ENCODE measurements at places on chromosomes 3 and 15. TPM values are rescaled to one million over a fixed set of nuclear protein-coding genes. Genes with fewer than 3 reads are reported as not detected.

The CCR8 gene
- 0.34 TPM for total RNA-seq

The GADL1 gene
- total RNA-seq, result not detected

- no peak for DNase-seq
- H3K27me3 ChIP-seq, result peaks cover 2% of the 10 kb centered on the region
- H3K36me3 ChIP-seq, result no peaks in the 10 kb centered on the region
- H3K4me1 ChIP-seq, result no peaks in the 10 kb centered on the region
- no peak overlapping the region for H3K4me3 ChIP-seq
Measured at GRCh38 chr15:48089702-48090101, 31.1 kb upstream of the SLC24A5 start.

The UPK1B gene
- total RNA-seq, result not detected

The PATL2 gene
- 16.1 TPM for total RNA-seq

DNA sequence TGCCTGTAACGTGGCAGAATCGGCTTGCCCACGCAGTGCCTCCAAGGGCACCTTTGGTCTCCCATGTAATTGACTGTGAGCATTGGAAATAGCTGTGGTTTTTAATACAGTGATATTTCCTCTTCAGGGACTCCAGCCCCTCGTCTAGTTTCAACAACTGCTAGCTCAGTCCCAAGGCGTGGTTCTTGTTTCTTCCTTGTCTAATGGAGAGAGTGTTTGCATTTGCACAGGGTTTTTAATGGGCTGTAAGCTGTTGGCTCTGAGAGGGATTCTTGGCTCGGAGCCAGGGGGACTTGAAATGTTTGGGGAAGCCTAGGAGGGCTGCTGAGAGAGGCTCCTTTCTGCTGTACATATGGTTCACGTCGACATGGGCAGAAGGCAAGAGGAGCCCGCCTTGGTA, 86.2 kb downstream of the THSD4 start:
- no peak overlapping the region for H3K27ac ChIP-seq
- no peaks in the 10 kb centered on the region for H3K4me1 ChIP-seq
- no peak for DNase-seq
- no peaks in the 10 kb centered on the region for H3K36me3 ChIP-seq
- no peaks in the 10 kb centered on the region for H3K27me3 ChIP-seq

DNA sequence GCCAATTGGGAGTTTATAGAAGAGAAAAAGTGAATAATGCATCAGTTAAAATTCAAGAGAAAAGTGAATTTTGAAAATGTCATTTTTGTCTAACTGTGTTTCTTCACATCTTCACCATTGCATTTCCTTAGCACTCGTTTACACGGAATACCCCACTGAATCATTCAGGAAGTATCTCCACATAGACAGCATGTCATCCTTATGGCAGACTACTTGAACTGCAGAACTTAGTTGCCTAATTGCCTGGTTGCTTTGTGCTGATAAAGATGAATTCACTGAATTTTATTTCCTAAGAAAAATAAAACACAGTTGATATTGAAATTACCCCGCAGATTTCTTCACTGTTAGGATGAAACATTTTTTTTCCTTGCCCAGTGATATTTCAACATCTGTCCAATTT, 627.1 kb downstream of the ROBO1 start:
- no peak overlapping the region for H3K27ac ChIP-seq
- DNase-seq, result no peak
- no peak overlapping the region for H3K4me3 ChIP-seq

The GRAMD2A gene
- not detected for total RNA-seq

The CLRN1 gene
- total RNA-seq, result not detected

- H3K27ac ChIP-seq, result no peak overlapping the region
- H3K4me3 ChIP-seq, result no peak overlapping the region
- no peaks in the 10 kb centered on the region for H3K4me1 ChIP-seq
- no peaks in the 10 kb centered on the region for H3K27me3 ChIP-seq
- no peak for DNase-seq
Measured at GRCh38 chr3:127037021-127037400, 54.1 kb downstream of the PLXNA1 start.

DNA sequence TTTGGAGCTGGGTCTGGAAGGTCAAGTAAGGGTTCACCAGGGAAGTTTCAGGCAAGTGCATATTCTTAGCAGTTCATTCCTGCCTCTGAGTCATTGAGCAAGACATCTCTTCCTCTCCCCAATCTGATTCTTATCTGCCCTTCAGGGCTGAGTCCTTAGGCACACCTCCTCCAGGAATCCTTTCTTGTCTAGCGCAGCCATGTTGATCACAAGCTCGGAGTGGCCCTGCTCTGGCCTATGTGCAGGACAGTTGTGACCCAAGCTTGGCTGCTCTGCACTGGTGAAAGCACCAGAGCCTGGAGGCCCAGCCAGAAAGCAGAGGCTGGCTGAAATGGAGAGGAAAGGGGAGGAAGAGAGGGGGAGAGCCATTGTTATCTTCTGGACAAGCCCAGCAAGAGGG, 30.9 kb upstream of the MRPS22 start:
- H3K27me3 ChIP-seq, result peaks cover 16% of the 10 kb centered on the region
- DNase-seq, result no peak
- no peaks in the 10 kb centered on the region for H3K36me3 ChIP-seq
- no peak overlapping the region for H3K4me3 ChIP-seq

DNA sequence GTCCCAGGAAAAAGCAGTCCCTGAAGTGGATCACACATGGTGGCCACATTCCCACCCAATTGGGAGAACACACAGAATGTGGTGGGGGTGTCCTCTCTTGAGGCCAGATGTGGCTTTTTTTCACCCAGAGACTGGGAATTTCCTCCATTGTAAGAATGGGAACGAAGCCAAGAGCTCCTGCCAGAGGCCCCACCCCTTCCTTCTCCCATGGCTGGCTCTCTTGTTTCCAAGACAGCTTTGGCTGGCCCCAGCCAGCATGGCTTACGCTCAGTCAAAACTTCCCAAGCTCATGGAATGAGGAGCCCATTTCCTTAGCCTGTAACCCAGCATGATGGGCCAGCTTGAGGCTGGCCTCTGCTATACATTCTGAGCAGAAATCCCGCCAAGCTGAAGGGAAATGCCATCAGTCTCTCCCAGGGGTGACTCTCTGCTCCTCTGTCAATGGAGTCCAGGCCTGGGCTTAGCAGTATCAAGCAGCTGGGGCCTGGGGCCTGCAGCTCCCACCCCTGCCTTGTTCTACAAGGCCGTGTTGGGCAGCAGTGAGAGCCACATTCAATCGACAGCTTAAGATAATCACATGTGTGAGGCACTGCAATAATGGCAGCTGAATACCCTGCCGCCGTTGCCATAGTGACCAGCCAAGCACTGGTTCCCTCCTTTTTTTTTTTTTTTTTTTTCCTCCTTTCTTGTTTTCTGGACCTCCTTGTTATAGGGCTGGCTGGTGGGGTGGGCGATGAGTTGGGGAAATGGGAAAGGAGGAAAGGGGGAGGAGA, 142.4 kb downstream of the EPHB1 start:
- no peaks in the 10 kb centered on the region for H3K4me1 ChIP-seq
- DNase-seq, result no peak
- H3K27me3 ChIP-seq, result no peaks in the 10 kb centered on the region
- H3K4me3 ChIP-seq, result no peak overlapping the region
- H3K27ac ChIP-seq, result no peak overlapping the region
- H3K36me3 ChIP-seq, result no peaks in the 10 kb centered on the region

The RCCD1 gene
- 30.9 TPM for total RNA-seq

- H3K36me3 ChIP-seq, result no peaks in the 10 kb centered on the region
- H3K4me1 ChIP-seq, result no peaks in the 10 kb centered on the region
- no peak overlapping the region for H3K4me3 ChIP-seq
Measured at GRCh38 chr3:185831990-185832389, 7.1 kb upstream of the IGF2BP2 start.

The ANKUB1 gene
- not detected for total RNA-seq

- no peaks in the 10 kb centered on the region for H3K36me3 ChIP-seq
- no peak overlapping the region for H3K27ac ChIP-seq
- H3K27me3 ChIP-seq, result peaks cover 6% of the 10 kb centered on the region
- no peaks in the 10 kb centered on the region for H3K4me1 ChIP-seq
- no peak overlapping the region for H3K4me3 ChIP-seq
- DNase-seq, result no peak
Measured at GRCh38 chr3:55724821-55725220, 237.7 kb upstream of the WNT5A start.

GRCh38 chr15:65201918-65202317, 9.4 kb downstream of the CILP start:
- no peaks in the 10 kb centered on the region for H3K36me3 ChIP-seq
- H3K4me3 ChIP-seq, result no peak overlapping the region
- H3K27me3 ChIP-seq, result no peaks in the 10 kb centered on the region
- no peaks in the 10 kb centered on the region for H3K4me1 ChIP-seq
- no peak overlapping the region for H3K27ac ChIP-seq

DNA sequence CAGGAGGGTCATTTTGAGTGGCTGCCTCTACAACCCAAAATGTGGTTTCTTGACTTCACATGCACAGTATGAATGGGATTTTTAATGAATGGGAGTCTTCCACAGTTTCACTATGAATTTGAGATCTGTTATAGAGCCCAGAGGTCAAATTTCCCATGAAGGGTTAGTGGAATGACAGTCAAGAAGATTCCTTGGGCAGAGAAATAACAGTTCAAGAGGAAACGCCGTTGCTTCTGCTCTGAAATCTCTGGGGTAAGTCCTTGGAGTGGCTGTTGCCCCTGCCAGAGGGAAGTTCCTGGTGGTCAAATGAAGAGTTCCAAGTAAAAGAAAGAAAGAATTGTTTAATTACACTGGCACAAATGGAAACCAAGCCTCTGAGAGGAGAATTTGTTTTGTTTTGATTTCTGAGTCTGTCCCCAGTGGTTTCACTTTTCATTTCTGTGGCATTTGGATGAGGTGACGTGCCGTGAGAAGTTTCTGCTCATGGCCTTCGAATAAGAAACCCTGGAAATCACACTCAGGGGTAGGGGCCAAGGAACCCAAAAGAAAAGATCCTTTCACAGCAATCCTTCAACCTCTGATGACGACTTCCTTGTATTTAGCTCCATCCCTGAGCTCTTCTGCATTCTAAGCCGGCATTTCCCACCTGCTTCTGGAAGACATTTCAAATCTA, 77.5 kb upstream of the IL12A start:
- H3K4me3 ChIP-seq, result peak overlapping the region; percentile 30
- H3K27ac ChIP-seq, result peak overlapping the region; percentile 54
- no peaks in the 10 kb centered on the region for H3K36me3 ChIP-seq
- peak; percentile 32 for DNase-seq

DNA sequence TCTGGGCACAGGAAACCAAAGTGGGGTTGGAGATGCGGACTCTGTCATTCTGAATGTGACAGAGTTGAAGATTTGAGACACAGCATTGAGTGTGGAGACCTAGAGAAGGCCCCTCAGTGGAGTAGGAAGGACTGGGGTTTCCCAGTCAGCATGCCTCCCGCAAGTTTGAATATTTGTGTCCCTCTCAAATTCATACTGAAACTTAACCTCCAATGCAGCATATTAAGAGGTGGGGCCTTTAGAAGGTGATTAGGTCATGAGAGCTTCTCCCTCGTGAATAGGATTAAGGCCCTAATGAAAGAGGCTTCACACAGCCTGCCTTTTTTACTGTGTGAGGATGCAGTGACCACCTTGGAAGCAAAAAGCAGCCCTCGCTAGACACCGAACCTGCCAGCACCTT, 8.0 kb downstream of the HDDC3 start:
- H3K4me3 ChIP-seq, result no peak overlapping the region
- peaks cover 23% of the 10 kb centered on the region for H3K4me1 ChIP-seq
- peak overlapping the region; percentile 49 for H3K27ac ChIP-seq
- H3K36me3 ChIP-seq, result peaks cover 18% of the 10 kb centered on the region
- DNase-seq, result peak; percentile 28

DNA sequence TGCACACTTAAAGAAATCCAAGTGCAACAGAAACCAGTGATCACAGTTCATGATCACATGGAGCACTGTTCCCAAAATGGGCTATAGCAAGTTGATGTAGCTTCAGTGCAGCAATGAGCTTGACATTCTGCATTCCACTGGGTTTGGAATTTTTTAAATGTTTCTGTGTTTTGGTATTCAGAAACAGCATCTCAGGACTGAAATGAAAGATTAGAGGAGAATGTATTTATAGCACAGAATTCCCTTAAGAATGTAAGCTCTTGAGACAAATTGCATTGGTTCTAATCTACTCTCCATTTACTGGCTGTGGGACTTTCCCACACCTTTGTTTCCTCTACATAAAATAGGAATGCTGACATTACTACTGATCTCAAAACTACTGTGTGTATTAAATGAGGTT, 162.7 kb downstream of the FGF12 start:
- no peak overlapping the region for H3K4me3 ChIP-seq
- no peaks in the 10 kb centered on the region for H3K4me1 ChIP-seq

- no peak for DNase-seq
- H3K27me3 ChIP-seq, result no peaks in the 10 kb centered on the region
- H3K27ac ChIP-seq, result no peak overlapping the region
- no peaks in the 10 kb centered on the region for H3K4me1 ChIP-seq
- no peak overlapping the region for H3K4me3 ChIP-seq
- H3K36me3 ChIP-seq, result no peaks in the 10 kb centered on the region
Measured at GRCh38 chr15:93127286-93127685, 38.3 kb upstream of the RGMA start.

The CTXND1 gene
- total RNA-seq, result not detected

The THBS1 gene
- 0.54 TPM for total RNA-seq

The GOLGA6L26 gene
- total RNA-seq, result not detected

DNA sequence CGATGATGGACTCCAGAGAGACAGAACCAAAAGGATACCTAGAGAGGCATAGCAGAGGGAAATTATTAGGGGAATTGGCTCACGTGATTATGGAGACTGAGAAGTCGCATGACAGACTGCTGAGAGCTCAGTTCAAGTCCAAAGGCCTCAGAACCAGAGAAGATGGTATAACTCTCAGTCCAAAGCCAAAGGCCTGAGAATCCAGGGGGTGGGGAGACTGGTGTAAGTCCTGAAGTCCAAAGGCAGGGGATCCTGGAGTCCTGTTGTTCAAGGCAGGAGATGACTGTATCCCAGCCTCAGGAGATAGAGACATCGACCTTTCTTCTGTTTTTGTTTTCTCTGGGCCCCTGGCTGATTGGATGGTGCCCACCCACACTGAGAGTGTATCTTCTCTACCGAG, 1.2 kb upstream of the KLHL6 start:
- peak overlapping the region; percentile 99 for H3K27ac ChIP-seq
- H3K4me3 ChIP-seq, result peak overlapping the region; percentile 94
- H3K4me1 ChIP-seq, result peaks cover 39% of the 10 kb centered on the region
- H3K27me3 ChIP-seq, result no peaks in the 10 kb centered on the region
- no peak for DNase-seq
- peaks cover 18% of the 10 kb centered on the region for H3K36me3 ChIP-seq

The RETNLB gene
- total RNA-seq, result not detected

The RHOV gene
- total RNA-seq, result 0.41 TPM

DNA sequence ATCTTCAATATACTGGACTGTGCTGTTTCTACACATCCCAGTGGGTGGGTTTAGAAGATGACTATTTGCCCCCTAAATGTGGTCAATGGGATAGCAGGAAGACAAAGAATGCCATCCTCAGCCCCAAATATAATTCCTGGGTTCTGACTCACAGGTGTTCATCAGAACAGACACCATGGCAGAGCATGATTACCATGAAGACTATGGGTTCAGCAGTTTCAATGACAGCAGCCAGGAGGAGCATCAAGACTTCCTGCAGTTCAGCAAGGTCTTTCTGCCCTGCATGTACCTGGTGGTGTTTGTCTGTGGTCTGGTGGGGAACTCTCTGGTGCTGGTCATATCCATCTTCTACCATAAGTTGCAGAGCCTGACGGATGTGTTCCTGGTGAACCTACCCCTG, 3.0 kb downstream of the CXCR6 start:
- H3K27me3 ChIP-seq, result no peaks in the 10 kb centered on the region
- peaks cover 65% of the 10 kb centered on the region for H3K4me1 ChIP-seq
- H3K27ac ChIP-seq, result peak overlapping the region; percentile 70
- H3K4me3 ChIP-seq, result no peak overlapping the region
- peaks cover 59% of the 10 kb centered on the region for H3K36me3 ChIP-seq

The CACNA2D2 gene
- total RNA-seq, result 1.6 TPM

The PRSS50 gene
- not detected for total RNA-seq

Measured in activated CD8-positive, alpha-beta T cell treated with anti-CD3 and anti-CD28 coated beads for 36 hours (primary cell).